ENCODE measurements at places on chromosomes 1 and 21. TPM values are rescaled to one million over a fixed set of nuclear protein-coding genes. Genes with fewer than 3 reads are reported as not detected.

GRCh38 chr1:184457500-184457899, 70.7 kb downstream of the C1orf21 start:
- DNase-seq, result peak; percentile 50

- no peak for DNase-seq
These were observed 177.2 kb downstream of the PLPPR4 start for GRCh38 chr1:99441299-99442095.

DNA sequence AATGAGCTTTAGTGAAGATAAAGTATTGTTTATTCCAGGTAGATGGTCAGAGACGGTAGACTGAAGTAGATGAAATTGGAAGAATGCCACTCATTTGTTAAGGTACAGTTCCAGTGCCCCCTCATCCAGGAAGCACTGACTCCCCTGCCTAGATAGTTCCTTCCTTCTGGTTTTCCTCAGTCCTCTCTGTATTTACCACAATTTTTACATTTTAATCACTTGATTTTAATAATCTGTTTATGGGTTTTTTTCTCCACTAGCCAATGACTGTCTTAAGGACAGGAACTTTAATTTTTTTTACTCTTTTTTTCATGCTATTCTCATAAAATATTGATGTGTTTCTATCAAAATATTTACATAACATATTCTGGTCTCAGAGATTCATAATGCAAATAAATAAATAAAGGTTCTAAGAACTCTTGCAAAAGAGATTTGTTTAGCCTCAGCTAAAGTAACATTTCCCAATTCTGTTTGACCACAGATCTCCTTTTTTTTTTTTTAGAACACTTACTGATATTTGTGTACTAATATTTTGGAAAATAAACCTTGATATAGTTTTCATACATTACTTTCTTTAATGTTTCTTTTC, 651.6 kb downstream of the PLPP3 start:
- no peak for DNase-seq

GRCh38 chr1:189434461-189434860, 1043.2 kb downstream of the BRINP3 start:
- DNase-seq, result no peak

GRCh38 chr1:46689356-46689755, 17.7 kb downstream of the TEX38 start:
- no peak for DNase-seq

- DNase-seq, result no peak
These were observed 4.7 kb upstream of the C21orf91 start for GRCh38 chr21:17823846-17824245.

GRCh38 chr21:38538353-38538752, 40.1 kb upstream of the ERG start:
- no peak for DNase-seq

Gene MAEL
- total RNA-seq, result 2.6 TPM

Gene GRHL3
- not detected for total RNA-seq

Data from dorsolateral prefrontal cortex (tissue), 122 donors.